ENCODE measurements at places on chromosomes 4 and X.

GRCh38 chr4:6885953-6886557 lies 23.6 kb upstream of the TBC1D14 start:
- DNase-seq: peak; percentile 75

- DNase-seq: no peak
Observed at GRCh38 chr4:140710908-140711622, 45.1 kb downstream of the TBC1D9 start.

- DNase-seq: no peak
Observed at GRCh38 chr4:26213317-26213716, 107.5 kb upstream of the RBPJ start.

GRCh38 chr4:685679-686412 lies 3.1 kb downstream of the SLC49A3 start:
- DNase-seq: no peak

DNA sequence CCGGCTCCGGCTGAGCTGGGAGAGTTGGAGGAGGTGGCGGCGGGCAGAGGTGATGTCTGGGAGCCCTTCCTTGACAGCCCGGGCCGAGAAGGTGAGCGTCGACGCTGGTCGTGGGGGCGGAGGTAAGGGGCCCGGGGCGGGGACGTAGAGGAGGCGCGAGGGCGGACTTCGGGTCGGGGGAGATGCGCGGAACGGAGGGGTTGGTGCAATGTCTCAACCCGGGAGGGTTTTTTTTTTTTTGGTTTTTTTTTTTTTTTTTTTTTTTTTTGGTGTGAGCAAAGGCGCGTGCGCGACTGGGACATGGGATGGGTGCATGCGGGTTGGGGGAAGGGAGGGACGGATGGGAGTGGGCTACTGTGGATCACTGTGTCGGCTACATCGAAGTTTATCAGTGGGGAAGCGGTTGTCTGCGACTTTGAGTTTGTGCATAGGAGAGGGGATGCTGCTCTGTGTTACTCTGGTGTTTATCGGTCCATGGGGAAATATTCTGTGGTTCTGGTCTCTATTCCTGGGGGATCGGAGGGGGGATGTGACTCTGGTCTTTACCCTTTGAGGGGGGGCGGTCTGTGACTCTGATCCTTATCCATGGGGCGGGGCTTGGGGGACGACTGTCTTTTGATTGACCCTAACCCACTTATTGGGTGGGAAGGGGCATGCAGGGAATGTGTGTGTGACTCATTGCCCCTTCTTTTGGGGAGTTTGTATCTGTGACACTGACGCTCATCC lies 537 bp downstream of the RBM10 start:
- peak; percentile 64 for DNase-seq

GRCh38 chrX:74382613-74383012 lies 38.7 kb upstream of the SLC16A2 start:
- DNase-seq: peak; percentile 69

DNA sequence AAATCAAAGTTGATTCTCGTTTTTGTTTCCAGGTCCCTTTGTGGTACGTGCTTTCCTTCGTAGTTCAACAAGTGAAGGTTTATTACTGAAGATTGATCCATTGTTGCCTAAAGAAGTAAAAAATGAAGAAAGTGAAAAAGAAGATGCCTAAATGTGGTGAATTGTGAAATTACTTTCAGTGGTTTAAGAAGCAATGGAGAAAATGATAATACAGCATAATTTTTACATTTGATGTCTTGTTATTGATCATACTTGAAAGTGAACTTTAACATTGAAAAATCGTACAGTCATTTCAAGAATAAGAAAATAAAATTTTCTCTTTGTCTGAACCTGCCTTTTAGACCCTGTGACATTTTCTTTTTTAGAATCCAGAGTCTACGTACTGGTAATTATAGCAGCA lies 89.8 kb downstream of the MRPL1 start:
- no peak for DNase-seq

DNA sequence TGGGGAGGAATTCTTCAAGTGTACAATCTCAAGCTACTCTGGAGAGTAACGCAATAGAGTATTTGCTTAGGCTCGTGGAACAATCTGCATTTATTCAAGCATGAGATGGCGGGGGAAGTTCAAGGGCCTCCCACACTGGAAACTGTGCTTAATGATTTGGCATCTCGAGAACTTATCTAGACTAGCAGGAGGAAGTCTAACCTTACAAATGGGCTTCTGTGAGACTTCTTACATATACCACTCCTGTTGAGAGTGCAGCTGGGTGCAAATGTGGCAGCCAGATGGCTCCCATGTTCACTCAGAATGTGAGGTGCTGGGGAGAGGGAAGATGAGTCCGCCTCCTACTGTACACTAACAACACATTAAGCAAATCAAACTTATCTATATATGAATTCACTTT lies 29.3 kb upstream of the PTPN13 start:
- no peak for DNase-seq

DNA sequence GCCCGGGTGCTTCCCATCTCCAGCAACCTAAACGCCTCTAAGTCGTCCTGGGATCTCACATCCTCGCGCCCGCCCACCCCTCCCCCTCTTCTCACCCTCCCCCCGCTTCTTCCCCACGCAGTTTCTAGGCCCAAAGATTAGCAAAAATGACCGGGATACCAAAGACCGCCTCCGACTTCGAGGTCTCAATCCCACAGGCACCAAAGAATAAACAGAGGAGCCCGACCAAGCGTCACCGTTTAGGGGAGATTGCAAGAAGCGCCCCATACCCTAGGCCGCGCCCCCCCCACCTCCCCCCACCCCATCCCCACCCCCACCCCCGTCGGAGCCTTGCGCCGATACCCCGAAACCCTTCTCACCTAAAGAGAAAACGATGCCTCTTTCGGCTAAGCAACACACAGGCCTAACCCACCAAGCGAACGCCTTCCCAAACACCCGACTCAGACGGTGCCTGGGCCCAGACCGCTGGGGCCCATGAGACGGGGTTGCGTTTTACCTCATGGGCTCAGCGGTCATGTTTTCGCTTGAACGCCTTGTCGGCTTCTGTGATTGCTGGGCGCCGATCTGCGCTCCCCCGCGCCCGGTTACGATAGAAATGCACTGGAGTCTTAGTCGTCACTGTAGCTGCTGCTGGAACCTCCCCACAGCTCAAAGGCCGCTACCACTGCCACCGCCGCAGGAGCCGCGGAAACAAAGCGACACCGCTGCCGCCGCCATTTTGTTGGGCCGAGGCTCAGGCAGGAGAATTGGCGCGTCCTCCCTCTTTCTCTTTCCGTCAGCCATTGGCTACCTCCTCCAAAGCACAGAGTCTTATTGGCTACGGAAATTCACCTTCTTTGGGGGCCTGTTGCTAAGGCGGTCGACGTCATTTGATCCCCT lies at the start of gene ATRX:
ATRX (minus strand) TSS at position 731 of the 879 bp plus-strand sequence; CDS start at position 516, 215 bp downstream.
- peak; percentile 89 for DNase-seq

- DNase-seq: no peak
Observed at GRCh38 chr4:81799371-81799770, 327.7 kb upstream of the RASGEF1B start.

All from GM03348 (cell line).